ENCODE measurements at places on chromosomes 11 and 22.

DNA sequence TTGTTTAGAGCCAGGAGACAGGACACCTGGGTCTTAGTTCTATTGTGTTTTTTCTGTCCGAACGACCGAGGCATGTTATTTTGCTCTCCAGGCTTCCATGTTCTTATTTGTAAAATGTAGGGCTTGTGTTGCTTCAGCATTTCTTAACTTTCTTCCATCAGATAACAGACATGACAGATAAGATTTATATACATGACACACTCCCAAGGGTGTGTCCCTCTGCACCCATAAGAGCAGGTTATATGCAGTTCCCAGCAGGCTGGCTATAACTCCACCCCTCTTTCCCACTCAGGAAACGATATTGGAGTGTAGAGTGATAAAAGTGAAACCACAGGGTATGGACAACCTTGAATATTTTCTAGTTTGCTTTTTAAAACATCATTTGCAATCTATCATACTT lies 65.8 kb downstream of the APIP start:
- no peak for DNase-seq

GRCh38 chr11:63567044-63567840 lies 4.1 kb upstream of the PLAAT2 start:
- DNase-seq, result peak; percentile 58

DNA sequence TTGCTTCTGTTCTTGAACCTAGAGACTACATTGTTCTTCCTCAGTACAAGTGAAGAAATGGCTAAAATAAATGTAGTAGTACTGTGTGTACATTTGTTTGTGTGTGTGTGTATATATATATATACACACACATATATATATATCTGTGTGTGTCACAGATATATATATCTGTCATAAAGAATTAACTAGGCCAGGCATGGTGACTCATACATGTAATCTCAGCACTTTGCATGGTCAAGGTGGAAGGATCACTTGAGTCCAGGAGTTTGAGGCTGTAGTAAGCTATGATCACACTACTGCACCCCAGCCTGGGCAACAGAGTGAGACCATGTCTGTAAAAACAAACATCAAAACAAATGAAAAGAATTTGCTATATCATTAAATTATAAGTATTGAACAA lies 164.8 kb downstream of the DYNC2H1 start:
- DNase-seq, result no peak

GRCh38 chr11:118052581-118053206 lies 24.2 kb upstream of the TMPRSS4 start:
- no peak for DNase-seq

DNA sequence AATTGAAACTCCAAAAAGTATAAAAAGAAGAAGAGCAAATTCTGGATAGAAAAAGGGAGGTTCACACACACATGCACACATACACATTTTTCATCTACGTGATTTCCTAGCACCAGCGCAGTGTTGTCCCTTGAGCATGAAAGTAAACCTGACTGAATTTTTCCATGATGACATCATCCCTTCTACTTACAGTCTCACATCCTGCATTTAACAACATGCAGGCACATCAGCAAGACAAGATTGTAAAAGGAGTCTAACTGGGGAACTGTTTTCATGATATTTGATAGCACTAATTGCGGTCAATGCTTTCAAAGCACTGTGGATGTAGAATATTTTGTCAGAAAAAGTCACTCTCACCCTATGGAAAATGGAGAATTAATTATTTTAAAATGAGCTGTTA lies 36.6 kb downstream of the GAS2 start:
- DNase-seq, result no peak

DNA sequence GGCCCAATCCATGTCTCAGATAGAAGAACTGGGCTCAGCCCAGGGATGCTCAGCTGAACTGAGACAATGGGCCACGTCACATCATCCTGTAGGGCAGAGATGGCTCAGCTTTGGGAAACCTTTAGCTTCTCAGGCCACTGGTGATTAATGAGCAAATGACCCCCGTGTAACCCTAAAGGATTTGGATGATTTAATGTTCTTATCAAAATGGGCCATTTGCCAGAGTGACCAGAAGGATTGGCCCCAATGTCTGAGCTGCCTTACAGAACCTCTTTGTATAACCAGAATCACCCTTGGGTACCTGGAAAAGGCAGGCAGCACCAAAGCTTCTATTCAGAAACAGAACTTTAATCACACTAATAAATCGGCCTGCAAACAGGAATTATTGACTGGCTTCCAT lies 73.7 kb downstream of the ABTB2 start:
- DNase-seq, result no peak

DNA sequence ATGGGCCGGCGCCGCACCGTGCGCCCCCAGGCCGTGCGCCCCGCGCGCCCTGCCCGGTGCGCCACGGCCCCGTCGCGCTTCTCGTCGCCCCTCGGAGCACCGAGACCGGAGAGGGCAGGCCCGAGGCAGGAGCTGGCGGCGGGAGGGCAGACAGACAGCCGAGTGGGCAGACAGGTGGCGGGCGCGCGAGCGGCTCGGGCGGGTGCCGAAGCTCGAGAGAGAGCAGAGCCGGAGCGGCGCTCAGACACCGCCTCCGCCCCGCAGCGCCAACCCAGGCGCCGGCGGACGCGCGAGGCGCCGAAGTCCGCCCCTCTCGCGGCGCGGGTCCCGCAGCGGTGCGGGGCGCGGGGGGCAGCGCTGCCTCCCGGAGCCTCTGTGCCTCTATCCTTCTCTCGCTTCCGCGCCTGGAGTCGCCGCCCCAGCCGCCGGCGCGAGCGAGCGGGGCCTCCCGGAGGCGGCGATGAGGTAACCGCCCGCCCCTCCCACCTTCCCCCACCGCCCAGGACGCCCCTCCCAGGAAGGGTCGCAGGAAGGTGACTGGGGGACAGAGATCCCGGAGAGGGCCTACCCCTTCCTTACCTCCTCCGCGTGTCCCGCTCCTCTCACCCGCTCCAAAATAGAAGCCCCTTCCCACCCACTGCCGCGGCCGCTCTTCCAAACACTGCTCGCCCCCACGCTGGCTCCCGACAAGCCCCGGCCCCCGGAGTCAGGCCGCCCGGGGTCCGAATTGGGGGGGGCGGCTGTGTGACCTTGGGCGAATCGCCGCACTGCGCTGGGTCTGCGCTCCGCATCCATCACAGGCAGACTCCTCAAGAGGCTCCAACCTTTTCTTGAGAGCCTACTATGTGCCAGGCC lies at the start of gene RASL10A:
TSS of gene RASL10A (minus strand) at position 412 of the 855 bp plus-strand sequence. CDS start 451 bp downstream, outside the sequence.
- no peak for DNase-seq
